CD4-positive, alpha-beta T cell treated with Interleukin-17A for 1 hour (primary cell): ENCODE measurements at places on chromosomes 2 and 18.

DNA sequence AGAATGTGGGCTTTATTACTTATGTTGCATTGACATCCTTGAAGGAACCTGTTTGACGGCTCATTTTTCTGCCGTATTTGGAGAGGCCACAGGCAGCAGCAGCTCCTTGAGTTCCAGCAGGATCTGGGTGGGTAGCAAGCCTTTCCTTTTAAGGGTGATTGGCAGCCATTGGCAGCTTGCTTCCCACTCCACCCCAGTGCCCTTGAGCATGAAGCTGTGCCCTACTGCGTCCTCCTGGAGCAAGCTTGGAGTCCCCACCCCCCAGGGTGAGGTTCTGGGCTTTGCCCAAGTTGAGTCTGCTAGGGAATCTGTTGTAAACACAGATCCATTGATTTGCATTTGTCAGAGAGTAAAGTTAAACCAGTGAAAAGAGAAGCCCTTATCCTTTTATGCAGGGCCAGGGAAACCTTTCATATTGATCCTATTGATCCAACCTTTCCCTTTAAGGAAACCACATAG, 9.2 kb downstream of the ONECUT2 start:
- no peak for DNase-seq

GRCh38 chr2:226891780-226892590, 56.1 kb downstream of the RHBDD1 start:
- DNase-seq = no peak

DNA sequence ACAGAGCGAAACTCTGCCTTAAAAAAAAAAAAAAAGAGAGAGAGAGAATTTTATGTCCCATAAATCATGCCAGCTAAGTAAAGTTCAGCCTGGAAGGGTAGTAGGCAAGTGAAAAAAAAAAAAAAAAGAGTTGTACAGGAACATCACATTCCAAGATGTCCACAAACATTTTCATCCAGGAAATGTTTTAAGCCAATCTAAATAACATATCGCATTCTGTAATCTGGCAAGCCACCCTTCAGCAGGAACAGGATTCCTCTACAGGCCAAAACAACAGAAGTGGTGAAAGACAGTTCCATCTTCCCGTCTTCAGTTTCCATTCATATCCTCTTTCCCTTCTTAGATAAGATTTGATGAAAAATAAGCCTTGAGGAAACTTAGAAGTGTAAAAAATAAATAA, 1108.1 kb upstream of the DDX18 start:
- no peak for DNase-seq

DNA sequence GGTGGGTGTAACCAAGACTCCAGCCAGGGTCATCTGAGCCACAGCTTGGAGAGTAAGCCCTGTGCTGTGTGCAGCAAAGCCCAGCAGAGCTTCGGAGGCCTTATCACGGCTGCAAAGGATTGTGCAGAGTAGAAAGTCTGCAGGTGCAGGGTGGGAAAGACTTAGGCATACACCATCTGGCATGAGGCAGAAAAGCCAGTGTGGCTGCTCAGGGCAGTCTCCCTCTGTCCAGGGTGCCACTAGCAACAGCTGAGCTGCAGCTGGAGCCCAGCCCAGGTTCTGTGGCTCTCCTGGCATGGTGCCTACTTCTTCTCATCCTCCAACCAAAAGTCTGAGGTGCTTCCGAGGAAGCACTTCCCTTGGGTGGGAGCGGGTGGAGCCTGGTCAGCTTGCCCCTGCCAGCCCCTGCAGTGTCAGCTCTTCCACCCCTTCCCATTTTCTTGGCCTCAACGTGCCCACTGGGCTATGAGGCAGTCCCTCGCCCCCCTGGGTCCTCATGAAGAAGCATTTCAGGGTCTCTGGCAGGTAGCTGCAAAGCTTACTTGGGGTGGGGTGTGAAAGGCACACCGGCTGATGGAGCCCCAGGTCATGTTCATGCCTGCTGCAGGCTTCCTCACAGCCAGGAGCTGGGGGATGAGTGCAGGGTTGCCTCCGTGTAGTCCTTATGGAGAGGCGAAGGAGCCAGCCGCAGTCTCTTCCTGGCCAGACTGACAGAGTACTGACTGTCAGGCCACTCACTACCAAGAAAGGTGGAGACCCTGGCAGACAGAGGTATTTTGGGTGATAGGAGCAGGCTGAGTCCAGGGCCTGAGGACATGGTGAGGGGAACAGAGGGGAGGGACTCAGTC, 4.8 kb downstream of the AMER3 start:
- DNase-seq = no peak

- DNase-seq = no peak
These were observed 797.0 kb downstream of the TDRD15 start for GRCh38 chr2:21920721-21921120.

GRCh38 chr2:201396595-201396994, 39.5 kb upstream of the FLACC1 start:
- no peak for DNase-seq

DNA sequence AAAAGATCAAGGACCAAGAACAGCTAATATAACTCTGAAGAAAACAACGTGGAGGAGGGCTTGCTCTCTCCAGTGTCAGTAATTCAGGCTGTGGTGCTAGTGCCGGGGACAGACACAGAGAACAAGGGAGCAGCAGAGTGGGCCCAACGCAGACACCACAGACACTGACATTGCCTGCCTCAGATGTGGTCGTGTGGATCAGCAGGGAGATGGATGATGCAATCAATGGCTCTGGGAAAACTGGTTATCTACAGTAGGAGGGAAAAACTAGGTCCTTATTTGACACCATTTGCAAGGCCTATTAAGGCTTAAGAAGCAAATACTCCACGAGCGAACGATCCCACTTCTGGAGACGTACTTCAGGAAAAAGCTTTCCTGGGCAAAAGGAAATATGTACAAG, 36.1 kb downstream of the HDLBP start:
- DNase-seq = no peak

GRCh38 chr2:74566754-74567085, 12.2 kb downstream of the DOK1 start:
- DNase-seq = no peak

- no peak for DNase-seq
These were observed 193.5 kb upstream of the CCDC68 start for GRCh38 chr18:55152801-55153200.

GRCh38 chr2:232508251-232508650, 11.9 kb upstream of the PRSS56 start:
- DNase-seq = no peak
